ENCODE measurements at places on chromosomes 5 and 9.

DNA sequence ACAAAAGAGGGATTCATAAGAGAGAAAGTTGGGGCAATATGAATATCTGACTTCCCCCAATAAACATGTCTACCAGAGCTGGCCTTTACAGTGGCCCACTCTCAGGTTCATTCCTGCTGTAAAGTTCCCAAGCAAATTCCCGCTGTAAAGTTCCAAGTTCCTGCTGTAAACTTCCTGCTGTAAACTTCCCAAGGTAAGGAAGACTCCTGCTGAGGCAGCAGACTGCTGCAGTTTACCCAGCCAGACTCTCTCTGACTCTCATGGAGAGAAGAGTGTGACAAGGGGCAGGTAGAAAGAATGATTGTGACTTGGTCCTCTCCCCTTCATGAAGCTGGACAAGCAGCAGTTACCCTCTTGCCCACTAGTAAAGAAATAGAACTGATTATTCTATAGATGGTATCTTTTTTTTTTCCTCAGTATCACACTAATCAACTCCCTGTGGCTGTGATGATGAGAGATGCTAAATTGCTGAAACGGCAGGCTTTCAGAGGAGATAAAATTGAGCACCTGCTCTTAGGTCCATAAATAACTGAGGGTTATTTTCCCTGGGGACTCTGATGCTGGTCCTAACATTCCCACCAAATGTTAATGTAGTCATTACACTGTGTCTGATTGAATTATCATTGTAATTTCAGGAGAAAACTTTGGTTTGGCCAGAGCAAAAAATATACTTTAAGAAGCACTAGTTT, 220.4 kb downstream of the PARP8 start:
- no peak for DNase-seq

GRCh38 chr5:6829150-6829784, 116.0 kb downstream of the TENT4A start:
- DNase-seq, result no peak

DNA sequence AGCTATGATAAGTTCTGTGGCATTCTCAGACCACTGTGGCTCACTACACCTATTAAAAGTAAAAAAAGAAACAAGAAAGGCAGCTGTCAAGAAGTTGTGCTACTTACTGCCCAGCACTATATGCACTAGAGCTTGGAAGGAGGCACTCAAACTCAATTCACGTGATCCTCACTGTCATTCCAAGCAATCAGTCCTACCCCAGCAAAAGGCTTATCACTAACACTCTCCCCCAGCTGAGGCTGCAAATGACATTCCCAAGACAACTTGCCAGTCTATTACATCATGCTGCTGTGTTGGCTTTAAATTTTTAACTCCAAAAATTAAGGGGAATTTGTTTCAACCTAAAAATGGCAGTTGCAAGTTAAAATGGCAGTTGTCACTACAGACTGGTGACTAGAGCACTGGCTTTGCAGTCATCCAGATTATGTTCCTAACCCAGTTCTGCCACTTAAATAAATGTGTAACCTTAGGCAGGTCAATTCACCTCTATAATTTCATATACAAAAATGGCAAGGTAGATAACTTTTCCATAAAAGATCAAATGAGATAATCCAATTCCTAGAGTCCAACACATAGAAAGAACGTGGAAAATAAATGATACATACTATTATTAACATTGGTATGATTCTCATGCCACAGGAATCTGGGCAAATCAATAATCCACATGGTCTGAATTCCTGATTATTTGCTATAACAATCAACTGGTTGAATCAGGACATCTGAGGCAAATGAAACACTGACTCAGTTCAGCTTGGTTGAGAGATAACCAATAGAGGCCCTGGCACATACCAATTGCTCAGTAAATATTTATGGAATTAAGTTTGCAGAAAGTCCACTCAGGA, 52.4 kb downstream of the FBXW11 start:
- DNase-seq, result no peak

DNA sequence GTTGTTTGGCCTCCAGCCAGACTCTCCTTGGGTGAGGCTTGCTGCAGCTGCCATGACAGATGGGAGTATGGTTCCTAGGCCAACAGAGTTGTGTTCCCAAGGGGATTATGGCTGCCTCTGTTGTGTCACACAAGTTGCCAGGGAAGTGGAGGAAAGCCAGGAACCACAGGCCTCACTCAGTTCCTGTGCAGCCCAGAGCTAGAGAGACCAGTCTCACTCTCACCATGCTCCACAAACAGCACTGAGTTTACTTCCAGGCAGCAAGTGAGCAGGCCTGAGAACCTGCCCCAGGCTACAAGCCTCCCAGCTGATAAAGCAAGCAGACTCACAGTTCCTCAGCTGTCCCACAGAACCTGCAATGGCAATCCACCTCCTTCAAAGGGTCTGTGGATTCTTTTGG, 273.6 kb upstream of the TAS2R1 start:
- DNase-seq, result no peak

DNA sequence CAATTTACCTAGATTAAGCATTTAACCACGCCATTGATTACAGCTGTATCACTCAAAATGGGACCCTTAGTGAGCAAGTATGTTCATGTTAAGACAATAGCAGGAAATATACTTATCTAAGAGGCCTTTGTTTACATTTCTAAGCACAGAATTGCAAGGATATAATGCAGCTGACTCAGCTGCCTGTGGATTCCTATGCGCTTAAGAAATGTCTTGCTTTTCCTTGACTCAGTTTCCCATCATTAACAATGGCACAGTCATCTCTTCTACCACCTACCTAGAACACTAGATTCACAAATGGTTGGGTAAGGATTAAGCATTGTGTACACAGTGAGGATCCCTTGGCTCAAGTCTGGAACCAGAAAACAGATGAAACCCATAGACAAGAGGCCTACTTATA, 163.8 kb downstream of the TSSK1B start:
- no peak for DNase-seq

GRCh38 chr9:73160868-73161267, 9.2 kb downstream of the ANXA1 start:
- no peak for DNase-seq

DNA sequence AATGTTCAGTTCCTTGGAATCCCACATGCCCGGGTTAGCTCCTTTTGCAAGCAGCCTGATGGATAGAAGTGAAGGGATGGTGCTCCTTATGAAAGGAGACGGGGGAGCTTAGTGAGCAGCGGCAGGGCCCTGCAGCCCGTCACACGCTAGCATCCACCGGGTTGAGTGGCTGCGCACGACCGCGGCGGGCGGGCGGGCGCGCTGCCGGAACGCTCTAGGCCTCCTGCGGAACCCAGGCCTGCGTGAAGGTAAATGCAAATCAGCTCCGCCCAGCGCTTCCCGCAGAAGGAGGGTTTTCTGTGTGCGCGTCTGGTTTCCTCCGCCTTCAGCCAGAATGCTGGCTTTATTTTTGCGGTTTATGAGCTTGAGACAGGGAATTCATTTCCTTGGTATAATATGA, 19.8 kb downstream of the IL12B start:
- DNase-seq, result no peak

DNA sequence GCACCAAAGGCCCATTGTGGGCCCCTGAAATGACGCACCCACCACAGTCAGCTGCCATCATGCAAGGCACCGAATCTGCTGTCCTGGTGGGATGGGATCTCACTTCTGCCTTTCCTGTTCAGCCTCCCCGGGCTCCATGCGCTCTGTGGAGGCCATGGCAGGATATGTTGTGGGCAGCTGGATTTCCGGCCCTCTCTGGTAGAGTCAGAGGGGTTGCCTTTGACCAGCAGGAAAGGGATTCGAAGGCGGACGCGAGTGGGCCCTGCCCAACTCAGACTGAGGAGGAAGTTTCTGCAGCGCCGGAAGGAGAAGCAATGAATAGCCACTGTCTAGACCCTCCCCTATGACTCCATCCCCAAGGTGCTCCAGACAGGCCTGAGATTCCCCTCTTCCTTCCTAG, 35.5 kb downstream of the GADD45G start:
- no peak for DNase-seq

DNA sequence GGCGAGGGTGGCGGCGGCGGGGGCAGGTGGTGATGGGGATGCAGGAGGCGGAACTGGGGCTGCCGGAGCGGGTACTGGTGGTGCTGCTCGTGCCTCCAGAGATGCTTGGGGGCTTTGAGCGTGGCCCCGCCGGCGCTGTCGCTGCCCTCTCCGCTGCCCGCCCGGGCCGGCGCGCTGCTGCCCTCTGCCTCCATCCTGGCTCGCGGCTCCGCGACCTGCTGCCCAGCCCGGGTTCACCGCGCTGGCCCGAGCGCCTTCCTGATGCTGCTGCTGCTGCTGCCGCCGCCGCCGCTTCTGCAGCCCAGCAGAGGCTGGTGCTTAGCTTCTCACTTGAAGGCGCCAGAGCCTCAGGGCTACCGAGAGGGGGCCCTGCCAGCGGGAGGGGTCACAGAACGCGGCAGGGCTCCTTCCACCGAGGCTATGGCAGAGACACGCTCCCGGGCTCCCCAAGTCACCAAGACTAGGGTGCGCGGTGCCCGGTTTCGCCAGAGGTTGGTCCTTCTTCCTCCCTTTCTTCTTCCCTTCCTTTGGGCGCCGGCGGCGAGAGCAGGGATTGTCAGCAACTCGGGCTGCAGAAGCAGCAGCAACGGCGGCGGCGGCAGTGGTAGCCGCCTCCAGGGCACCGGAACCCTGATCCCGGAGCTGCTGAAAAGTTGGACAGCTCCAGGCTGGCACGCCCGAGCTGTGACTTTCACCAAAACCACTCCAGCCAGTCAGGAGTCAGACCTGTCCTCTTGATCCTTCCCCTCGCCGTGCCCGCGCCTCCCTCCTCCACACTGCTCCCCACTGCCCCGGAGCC, at the start of gene PDE4D:
PDE4D (minus strand) TSS at position 298 of the 799 bp plus-strand sequence.
- DNase-seq, result no peak

GRCh38 chr9:127873886-127874285, 3.6 kb downstream of the AK1 start:
- DNase-seq, result no peak

DNA sequence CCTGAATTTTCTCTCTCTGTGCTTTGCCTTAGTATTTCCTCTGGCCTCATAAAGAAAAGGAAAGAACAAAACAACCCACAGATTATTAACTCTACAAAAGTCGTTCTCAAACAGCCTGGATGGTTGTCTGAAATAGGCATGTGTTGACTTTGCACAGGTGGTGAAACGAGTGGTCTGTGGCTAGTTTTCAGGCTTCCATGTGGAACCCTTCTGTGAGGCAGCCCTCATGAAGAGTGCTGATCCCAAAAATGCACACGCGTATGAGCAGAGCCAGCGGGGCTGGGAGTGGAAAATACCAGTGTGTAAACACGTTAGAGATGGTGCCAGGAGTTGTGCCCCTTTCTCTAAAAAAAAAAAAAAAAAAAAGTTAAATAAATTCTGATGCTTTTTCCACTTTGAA, 4.9 kb upstream of the PSAT1 start:
- DNase-seq, result no peak
